ENCODE measurements at places on chromosomes 3 and 15. TPM values are rescaled to one million over a fixed set of nuclear protein-coding genes. Genes with fewer than 3 reads are reported as not detected.

GMNC gene
- total RNA-seq, result not detected

CNTN6 gene
- total RNA-seq, result not detected

LRRK1 gene
- 2.8 TPM for total RNA-seq

REC114 gene
- not detected for total RNA-seq

RCCD1 gene
- 25.2 TPM for total RNA-seq

TLR9 gene
- total RNA-seq, result under 0.01 TPM

ZSCAN2 gene
- 13.2 TPM for total RNA-seq

LIPH gene
- total RNA-seq, result under 0.01 TPM

GHSR gene
- not detected for total RNA-seq

SAMD7 gene
- not detected for total RNA-seq

ZIC4 gene
- not detected for total RNA-seq

CHRM5 gene
- not detected for total RNA-seq

AGBL1 gene
- not detected for total RNA-seq

CLRN1 gene
- total RNA-seq, result not detected

UROC1 gene
- not detected for total RNA-seq

ARNT2 gene
- total RNA-seq, result 8.4 TPM

THRB gene
- 0.84 TPM for total RNA-seq

GOLGA8G gene
- total RNA-seq, result not detected

GOLGA8N gene
- 0.84 TPM for total RNA-seq

EPHB3 gene
- total RNA-seq, result 0.89 TPM

DPPA2 gene
- total RNA-seq, result not detected

CCK gene
- total RNA-seq, result 2.7 TPM

PDCD7 gene
- total RNA-seq, result 13.8 TPM

GRK7 gene
- not detected for total RNA-seq

IGF2BP2 gene
- total RNA-seq, result 67.6 TPM

MCF2L2 gene
- 3.2 TPM for total RNA-seq

TOPBP1 gene
- 30.5 TPM for total RNA-seq

RLBP1 gene
- not detected for total RNA-seq

LSAMP gene
- 2.0 TPM for total RNA-seq

XCR1 gene
- total RNA-seq, result not detected

EFHB gene
- not detected for total RNA-seq

COL6A5 gene
- not detected for total RNA-seq

LRRIQ4 gene
- total RNA-seq, result not detected

SHF gene
- total RNA-seq, result 1.3 TPM

PLAAT1 gene
- total RNA-seq, result not detected

HACD2 gene
- 11.4 TPM for total RNA-seq

FAM98B gene
- total RNA-seq, result 3.3 TPM

All from bronchus fibroblast of lung (primary cell).